Activated naive CD4-positive, alpha-beta T cell treated with anti-CD3 and anti-CD28 coated beads, Interleukin-2, amount 50 U/mL, for 72 hours (primary cell): ENCODE measurements at places on chromosomes 6 and 20.

- no peak for DNase-seq
These were observed 74.6 kb upstream of the KCNG1 start for GRCh38 chr20:51097351-51098120.

- no peak for DNase-seq
These were observed 97.1 kb upstream of the FLRT3 start for GRCh38 chr20:14434384-14435136.

DNA sequence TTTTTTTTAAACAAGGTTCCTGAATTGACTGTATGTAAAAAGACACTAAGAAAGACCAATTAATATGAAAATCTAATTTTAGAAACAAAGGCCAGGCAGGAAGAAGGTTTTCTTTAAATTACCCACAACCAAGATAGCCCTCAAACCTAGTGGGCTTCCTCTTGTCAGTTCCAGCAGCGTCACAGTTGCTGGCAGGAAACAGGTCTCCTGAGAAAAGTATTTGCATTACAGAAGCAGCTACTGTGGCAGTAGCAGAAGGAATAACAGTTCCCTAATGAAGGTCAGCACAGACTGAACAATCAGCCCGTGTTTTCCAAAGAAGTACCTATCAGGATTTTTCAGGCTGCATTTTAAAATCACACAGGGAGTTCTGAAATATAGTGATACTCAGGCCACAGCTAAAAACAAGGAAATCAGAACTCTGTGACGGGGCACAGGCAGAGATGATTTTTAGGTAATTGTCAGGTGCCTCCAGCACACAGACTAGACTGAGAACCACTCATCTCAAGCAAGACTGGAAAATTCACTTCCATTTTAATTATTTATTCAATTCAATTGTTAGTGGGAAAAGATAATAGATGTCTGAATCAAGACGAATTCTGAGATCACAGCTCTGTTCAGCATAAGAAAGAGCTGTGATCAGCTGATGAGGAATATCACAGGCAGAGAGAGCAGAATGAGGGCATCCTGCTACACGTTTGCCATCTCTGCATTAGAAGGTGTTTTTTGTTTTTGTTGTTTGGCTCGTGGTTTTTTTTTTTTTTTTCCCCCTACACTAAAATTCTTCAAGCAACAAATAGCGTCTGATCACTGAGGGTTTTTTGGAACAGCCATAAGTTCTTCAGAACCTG lies 230.5 kb upstream of the KHDRBS2 start:
- DNase-seq = no peak

DNA sequence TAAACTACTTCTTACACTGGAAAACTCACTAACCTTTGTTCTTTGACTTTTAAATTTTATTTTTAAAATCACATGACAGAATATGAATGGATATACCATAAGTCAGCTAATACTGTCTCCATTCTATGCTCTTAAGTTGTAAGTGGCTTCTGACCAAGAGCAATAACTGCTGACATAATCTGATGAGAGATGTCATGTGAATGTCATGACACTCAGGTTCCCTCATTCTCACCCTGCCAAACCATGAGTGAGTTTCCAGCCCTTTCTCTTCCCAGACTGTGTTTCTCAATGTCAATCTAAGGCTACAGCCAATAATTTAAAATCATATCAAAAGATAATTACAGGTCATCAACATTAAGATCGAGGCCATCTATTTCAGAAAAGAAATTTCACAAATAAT lies 39.7 kb downstream of the KIF16B start:
- DNase-seq = no peak

GRCh38 chr6:133251688-133252087 lies 10.5 kb downstream of the EYA4 start:
- DNase-seq = no peak
